ENCODE measurements at places on chromosomes 2 and 18.

- no peak for DNase-seq
Observed at GRCh38 chr2:36960005-36960675, 6.2 kb downstream of the STRN start.

DNA sequence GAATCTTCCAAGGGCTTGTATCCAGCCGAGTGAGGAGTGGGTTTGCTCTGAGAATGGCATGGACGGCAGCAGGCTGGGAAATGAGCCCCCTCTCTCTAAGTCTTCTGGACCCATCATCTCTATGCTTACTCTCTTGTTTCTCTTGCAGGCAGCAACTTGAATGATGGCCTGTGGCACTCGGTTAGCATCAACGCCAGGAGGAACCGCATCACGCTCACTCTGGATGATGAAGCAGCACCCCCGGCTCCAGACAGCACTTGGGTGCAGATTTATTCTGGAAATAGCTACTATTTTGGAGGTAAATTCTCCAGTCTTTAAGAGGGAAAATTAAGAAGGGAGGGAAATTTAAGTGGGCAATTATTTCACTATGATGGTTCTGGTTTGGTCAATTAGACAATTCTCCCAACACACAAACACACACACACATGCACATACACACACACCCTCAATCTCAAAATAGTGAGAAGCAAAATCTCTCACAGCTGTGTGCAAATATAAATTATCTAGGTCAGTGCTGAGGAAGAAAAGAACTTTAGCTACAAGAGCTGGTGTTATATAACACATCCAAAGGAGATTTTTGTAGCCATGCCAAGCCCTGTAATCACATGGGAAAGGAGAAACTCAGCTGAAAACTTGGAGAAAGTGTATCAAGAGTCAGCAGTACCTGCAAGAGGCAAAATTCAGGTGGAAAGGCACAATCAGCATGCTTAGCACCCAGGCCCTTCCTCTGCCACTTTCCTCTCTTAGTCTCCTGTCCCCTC lies 499.2 kb downstream of the CNTNAP5 start:
- no peak for DNase-seq

DNA sequence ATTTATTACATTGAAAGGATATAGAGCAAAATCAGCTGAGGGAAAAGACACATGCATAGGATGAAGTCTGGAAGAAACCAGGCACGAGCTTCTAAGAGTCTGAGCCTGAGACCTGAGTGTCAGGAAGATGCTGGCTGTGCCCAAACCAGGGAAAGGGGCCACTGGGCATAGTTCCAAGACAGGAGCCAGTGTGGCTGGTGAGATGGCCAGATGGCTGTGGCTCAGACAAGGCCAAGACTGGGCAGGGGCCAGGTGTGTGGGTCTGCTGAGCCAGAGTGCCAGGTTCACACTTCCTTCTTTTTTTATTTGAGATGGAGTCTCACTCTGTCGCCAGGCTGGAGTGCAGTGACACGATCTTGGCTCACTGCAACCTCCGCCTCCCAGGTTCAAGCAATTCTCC lies 95.5 kb upstream of the ATG16L1 start:
- no peak for DNase-seq

DNA sequence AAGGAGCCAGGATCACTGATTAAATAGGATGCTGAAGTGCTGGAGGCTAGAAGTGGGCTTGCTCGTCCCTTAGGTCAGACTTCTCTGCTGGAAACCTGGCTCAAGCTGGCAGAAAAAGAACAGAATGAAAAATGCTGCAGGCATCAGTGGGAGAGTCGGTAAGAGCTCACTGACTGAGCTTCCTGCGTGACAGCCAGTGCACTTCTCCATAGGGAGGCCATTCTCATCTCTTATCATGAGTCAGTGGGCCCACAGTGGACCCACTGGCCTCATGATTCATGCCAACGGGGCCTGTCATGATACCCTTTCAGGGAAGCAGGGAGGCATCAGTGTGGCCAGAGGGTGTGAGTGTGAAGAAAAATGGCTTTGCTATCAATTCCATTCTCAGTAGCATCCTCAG lies 498.2 kb downstream of the PTPRM start:
- DNase-seq, result no peak

GRCh38 chr18:62365420-62365819 lies 40.3 kb downstream of the TNFRSF11A start:
- no peak for DNase-seq

- no peak for DNase-seq
Observed at GRCh38 chr2:39153312-39153711, 32.5 kb upstream of the SOS1 start.

DNA sequence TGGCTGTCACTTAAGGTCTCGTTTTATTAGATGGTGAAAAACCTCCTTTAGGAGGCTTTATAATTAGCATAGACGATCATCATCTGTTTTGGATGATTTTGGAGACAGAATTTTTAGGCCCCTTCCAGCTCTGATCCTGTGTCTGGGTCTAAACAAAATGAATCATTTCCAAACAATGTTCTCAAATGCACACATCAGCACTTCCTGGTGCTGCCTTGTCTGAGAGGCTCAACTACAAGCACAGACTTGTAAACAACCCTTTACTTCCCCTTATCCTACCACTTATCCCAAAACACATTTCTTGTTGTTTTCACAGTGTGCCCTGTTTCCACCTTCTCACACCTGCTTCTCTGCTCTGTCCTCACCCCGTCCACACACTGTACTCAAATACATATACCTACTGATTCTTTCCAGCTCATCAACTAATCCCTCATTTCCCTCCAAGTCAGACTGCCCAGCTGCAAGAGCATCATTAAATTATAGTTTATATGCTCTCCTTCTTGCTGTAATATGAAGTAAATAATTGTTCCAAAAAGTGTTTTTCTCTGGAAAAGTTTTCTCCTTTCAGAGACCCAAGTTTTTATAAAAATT lies 71.2 kb upstream of the COL3A1 start:
- DNase-seq, result no peak

DNA sequence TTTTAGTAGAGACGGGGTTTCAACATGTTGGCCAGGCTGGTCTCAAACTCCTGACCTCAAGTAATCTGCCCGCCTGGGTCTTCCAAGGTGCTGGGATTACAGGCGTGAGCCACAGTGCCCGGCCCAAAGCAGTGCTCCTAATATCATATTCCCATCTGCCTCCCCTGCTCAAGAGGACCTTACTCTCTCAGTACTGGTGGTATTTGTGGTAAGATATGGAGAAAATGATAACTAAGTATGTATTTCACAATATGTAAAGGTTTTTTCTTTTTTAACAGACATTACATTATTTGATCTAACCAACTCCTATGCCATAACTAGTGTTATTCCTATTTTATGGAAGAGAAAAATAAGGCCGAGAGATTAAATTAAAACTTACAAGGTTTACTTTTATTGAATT lies 201.0 kb downstream of the CAMKMT start:
- no peak for DNase-seq

DNA sequence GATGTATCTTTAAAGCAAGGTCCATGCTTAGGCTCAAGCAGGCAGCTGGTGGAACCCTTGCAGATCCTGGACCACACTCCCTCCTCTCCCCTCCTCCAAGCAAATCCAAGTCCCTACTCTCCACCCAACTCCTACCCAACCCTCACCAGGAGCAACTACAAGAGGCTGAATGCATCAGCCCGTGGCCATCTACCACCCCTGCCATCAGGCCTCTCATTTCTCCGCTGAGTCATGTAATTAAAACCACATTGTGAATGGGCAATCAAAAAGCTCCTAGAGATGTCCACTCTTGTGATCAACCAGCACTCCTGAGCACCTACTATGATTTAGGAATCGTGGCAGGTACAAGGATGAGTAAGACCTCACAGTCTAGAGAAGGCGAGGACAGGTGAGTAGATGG lies 142.2 kb upstream of the CAPN13 start:
- no peak for DNase-seq

GRCh38 chr2:81324046-81324445 lies 1019.5 kb upstream of the LRRTM1 start:
- DNase-seq, result no peak

DNA sequence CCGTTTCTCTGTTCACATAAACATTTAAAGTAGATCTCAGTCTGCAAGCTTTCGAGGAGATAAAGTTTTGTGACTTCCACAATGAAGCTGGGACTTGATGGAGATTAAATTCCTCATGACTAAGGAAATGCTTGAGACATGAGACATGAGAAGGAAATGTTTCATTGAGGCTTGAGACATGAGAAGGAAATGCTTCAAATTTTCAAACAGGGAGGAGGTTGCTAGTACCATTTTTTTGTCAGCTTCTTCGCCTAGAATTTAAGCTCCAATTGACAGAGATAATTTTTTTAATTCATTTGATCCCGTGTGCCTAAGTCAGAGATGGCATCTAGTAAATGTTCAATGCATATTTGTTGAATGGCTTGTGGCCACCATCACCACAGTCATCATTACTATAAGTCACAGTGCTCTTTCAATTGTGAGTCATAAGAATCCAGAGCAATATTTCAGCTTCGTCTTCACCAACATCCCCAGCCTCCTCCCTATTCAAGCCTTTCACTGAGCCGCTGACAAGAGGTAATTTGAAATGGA lies 543 bp upstream of the MARCHF4 start:
- DNase-seq, result no peak

DNA sequence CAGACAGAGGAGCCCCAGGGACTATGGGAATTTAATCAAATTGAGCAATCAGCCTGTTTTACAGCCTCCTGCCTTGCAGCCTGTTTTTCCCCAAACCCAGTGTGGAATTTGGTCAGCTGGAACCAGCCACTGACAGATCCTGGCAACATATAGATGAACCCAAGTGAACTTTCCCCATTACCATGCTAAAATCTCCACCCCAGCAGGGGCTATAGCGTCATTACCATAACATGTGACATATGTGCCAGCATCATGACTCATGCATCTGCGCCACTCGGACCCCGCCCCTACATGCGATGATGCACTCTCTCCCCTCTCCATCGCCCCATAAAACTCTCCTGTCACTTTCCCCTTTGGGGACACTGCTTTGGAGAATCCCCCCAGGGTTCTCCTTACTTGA lies 17.3 kb upstream of the FEZ2 start:
- DNase-seq, result no peak

GRCh38 chr2:217683106-217683870 lies 319.5 kb downstream of the TNS1 start:
- no peak for DNase-seq

- no peak for DNase-seq
Observed at GRCh38 chr2:25274868-25275574, 66.7 kb downstream of the DNMT3A start.

DNA sequence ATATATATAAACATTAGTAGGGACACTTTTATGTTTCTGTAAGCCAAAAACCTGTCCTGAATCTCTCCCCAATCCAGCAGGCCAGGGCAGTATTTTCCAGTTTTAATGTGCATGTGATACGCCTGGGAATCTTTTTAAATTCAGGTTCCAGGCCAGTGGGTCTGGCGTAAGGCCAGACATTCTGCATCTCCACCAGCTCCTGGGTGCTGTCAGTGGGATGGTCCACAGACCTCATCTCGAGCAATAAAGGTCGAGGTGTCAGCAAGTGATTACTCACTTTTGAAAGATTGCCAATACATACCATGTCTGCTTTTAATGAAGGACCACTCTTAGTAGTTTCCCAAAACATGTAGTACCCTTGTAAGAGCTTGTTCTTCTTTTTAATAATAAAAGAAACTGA lies 189.9 kb upstream of the SH3BP4 start:
- DNase-seq, result no peak

GRCh38 chr2:239263669-239264491 lies 136.9 kb downstream of the HDAC4 start:
- DNase-seq, result no peak

- no peak for DNase-seq
Observed at GRCh38 chr2:108823286-108823685, 36.7 kb downstream of the CCDC138 start.

DNA sequence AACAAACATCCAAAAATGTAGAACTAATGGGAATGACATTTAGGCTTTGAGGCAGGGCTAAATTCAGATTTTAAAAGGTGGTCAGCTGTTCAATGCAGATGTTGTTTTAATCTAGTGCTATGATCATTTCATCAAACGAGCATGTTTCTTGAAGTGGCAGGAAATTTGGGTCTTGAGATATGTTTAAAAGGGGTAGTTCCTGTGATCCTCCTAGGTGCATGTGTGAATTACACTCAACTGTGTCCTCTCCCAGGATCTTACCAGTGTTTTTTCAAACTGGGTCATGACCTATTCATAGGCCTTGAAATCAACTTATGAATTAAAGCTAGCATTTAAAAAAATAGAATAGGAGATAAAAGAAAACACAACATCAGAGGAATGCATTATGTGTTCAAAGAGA lies 57.4 kb upstream of the ACMSD start:
- DNase-seq, result no peak

GRCh38 chr2:79887747-79888374 lies 375.0 kb downstream of the CTNNA2 start:
- DNase-seq, result no peak

- no peak for DNase-seq
Observed at GRCh38 chr2:150174056-150174805, 313.2 kb downstream of the RND3 start.

DNA sequence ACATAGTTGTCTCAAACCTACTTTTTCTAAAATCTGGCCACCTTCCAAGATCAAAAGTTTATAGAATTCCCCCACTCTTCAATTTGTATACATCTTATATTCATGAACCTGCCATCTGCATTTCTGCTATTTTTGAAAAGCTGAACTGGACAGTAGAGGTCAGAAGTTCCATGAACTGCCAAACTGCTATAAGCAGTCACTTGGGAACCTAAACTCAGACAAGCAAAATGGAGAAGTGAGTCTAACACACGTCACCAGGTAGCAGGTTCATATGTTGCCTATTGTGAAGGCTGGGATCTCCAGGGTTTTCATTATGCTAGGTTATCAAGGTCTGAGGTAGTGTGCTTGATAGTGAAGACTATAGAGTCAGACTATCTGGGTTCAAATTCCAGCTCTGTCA lies 2.0 kb upstream of the MYO1B start:
- no peak for DNase-seq

DNA sequence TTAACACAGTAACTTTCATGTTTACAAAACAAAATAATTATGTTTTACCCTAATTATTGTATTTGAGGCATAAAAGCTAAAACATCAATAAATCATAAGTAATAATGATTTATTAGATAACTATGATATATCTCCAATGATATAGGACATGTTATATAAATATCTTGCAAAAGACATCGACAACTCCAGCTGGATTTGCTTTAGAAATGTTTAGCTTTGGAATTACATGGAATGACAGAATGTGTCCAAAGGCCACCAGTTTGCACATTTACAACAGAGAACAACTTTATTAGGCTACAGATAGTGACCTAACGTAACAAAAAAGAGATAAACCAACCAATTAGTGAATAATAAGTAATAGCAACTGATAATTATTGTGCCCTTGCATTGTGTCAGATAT lies 475.7 kb downstream of the DCC start:
- no peak for DNase-seq

DNA sequence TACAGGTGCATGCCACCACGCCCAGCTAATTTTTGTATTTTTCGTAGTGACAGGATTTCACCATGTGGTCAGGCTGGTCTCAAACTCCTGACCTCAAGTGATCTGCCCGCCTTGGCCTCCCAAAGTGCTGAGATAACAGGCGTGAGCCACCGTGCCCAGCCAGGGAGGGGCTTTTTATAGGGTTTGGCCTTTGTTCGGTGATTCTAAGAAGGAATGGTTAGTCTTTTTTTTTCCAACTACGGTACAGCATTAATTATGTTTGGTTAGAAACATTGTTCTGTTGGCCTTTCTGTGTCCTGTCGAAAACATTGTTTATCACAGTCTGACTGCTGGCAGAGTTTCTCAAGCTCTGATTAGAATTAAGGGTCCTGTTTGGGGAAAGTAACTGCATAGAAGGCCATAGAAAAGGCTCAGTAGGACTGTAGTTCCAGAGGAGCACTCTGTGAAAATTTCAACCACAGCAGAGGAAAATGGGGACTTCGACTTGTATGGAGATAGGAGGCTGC lies 19.3 kb upstream of the SMCHD1 start:
- no peak for DNase-seq
